ENCODE measurements at places on chromosomes 4 and X.

DNA sequence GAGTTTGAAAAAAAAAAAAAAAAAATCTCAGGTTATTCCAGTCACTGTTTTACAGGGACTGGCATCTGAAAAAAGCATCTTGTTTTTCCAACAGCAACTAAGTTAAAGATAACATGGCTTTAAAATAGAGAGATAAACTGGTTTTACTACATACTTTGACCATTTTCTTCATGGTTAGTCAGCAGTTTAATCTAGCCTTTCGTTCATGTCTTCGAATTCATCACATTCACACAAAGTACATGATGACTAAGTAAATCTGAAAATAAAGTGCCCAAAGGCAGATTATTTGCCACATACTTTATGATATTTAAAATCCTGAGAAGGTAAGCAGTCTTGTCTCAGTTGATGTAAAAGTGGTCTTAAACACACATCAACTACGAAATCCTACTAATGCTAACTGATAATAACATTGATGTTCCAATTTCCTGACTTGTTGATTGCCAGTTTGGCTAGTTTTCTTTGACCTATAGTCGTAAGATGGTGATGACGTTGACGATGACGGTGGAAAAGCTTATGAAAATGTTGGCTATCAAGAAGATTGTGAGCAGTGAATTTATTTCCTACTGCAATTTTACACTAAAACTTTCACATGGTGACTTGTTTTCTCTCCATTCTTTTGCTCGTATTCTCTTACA, 540.5 kb upstream of the BOD1L1 start:
- DNase-seq: no peak

- no peak for DNase-seq
Observed at GRCh38 chr4:878796-879728, 53.1 kb downstream of the GAK start.

- no peak for DNase-seq
Observed at GRCh38 chr4:47494124-47494430, 9.0 kb downstream of the ATP10D start.

- no peak for DNase-seq
Observed at GRCh38 chr4:103054030-103054429, 22.5 kb downstream of the SLC9B2 start.

- peak; percentile 71 for DNase-seq
Observed at GRCh38 chrX:85243761-85244449, at the start of the genes SATL1 and ZNF711. TSS of gene SATL1 (minus strand) at chrX:85243779. CDS start at chrX:85108968, 134,811 bp downstream. TSS of gene ZNF711 (plus strand) at chrX:85243991. CDS start at chrX:85247573, 3,582 bp downstream.

GRCh38 chr4:82687531-82687930, 111.1 kb downstream of the SCD5 start:
- DNase-seq: no peak

DNA sequence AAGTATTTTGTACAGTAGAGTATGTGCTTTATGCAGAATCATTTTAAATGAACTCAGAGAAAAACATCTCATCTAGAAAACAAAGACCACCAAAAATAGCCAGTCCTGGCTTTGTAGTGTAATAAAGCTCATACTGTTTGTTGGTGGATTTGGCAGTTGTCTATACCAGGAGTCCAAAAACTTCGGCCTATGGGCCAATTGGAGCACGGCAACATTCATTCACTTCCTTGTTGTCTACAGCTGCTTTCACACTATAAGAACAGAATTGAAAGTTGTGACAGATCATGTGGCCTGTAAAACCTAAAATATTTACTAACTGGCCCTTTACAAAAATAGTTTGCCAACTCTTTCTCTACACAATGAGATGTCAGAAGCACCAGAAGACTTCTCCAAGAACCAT, 5.3 kb downstream of the FBXW7 start:
- no peak for DNase-seq

Data from Ammon's horn (tissue), 1 donor.